ENCODE measurements at places on chromosomes 16 and 17. TPM values are rescaled to one million over a fixed set of nuclear protein-coding genes. Genes with fewer than 3 reads are reported as not detected.

The ODAD4 gene
- not detected for total RNA-seq

The SNAI3 gene
- total RNA-seq = not detected

The C1QTNF1 gene
- total RNA-seq = 9.5 TPM

The COG1 gene
- 19.1 TPM for total RNA-seq

The PTX4 gene
- total RNA-seq = 0.20 TPM

The PIPOX gene
- total RNA-seq = 0.05 TPM

The MAPT gene
- not detected for total RNA-seq

The CCL7 gene
- not detected for total RNA-seq

The ITGB4 gene
- 2.5 TPM for total RNA-seq

The ADAD2 gene
- not detected for total RNA-seq

The KCNG4 gene
- not detected for total RNA-seq

The TBC1D3C gene
- total RNA-seq = 0.13 TPM

The KRT39 gene
- not detected for total RNA-seq

The KRTAP9-4 gene
- not detected for total RNA-seq

The MKS1 gene
- total RNA-seq = 5.7 TPM

The PDPK1 gene
- total RNA-seq = 25.1 TPM

The ACD gene
- total RNA-seq = 35.8 TPM

The STH gene
- not detected for total RNA-seq

The CD7 gene
- not detected for total RNA-seq

The TMED6 gene
- total RNA-seq = not detected

The SULT1A2 gene
- total RNA-seq = not detected

The MT1A gene
- 14.0 TPM for total RNA-seq

The AIPL1 gene
- 0.67 TPM for total RNA-seq

The NOG gene
- total RNA-seq = 41.2 TPM

The TPSD1 gene
- total RNA-seq = not detected

The GRAP gene
- total RNA-seq = 47.5 TPM

The TMEM88 gene
- total RNA-seq = 382 TPM

All from mammary microvascular endothelial cell (primary cell).